Stimulated activated CD4-positive, alpha-beta T cell treated with anti-CD3 and anti-CD28 coated beads, Interleukin-4, amount 100 ng/mL, for 4 hours (primary cell): ENCODE measurements at places on chromosomes 2 and 18.

- DNase-seq = no peak
These were observed 58.8 kb downstream of the BAZ2B start for GRCh38 chr2:159557437-159558034.

GRCh38 chr2:137467246-137467862 is 496.9 kb upstream of the HNMT start:
- no peak for DNase-seq

DNA sequence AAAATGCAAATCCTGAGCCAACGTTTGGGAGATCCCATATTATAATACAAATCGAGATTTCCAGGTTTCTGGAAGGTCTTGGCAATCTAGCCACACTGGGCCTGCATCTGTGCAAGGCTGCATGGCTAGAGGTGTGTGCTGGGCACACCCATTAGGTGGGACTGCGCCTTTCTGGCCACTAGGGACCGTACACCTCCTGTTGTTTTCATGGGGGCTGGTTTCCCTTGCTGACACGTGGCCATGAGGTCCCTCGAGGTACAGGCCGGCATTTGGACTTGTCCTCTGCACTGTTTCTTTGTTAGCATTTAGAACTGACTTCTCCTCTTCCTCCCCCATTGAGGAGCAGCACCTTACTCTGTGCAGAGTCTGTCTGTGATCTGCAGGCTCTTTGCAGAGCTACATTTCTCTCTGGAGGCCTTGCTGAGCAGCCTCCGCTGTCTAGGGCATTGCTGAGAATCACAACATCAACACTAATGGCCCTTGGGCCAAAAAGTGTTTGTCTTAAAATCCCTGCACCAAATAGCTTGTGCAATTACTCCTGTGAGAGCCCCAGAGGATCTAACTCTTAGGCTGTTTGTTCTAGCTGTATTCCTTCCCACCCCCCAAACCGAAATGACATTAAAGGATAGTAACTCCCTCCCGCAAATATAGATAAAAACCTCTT is 131.2 kb downstream of the NEDD4L start:
- DNase-seq = no peak

GRCh38 chr2:45617496-45617895 is 6.4 kb upstream of the SRBD1 start:
- DNase-seq = no peak

DNA sequence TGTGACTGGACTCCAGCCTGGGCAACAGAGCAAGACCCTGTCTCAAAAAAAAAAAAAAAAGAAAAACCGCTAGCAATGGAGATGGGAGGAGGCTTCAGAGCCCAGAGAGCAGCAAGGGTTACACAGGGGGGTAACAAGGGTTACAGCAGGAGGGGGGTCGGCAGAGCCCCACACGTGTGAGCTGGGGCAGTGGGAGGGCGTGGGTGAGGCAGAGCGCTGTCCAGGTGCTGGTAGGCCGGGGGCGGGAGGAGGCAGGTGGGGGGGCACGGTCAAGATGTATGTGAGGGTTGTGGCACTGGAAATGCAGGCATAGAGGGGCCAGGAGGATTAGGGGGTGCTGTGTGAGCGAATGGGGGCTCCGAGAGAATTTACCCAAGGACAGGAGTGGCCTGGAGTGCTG is 3.4 kb downstream of the MZT2B start:
- DNase-seq = no peak

- DNase-seq = no peak
These were observed 8.6 kb downstream of the RUFY4 start for GRCh38 chr2:218077464-218078216.

DNA sequence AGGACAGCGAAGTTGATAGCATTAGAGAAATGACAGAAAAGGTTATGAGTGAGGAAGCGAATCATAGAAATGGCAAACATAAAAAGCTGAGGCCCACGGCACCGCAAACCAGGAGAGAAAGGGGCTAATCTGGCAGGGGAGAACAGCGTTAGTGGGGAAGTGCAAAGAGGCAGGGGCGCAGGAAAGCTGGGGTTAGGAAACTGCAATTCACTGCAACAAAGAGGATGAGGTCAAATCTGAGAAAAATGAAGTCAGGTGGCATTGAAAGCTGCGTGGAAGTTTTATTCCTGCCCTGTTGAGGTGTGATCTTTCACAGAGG is 653 bp upstream of the ABI2 start:
- DNase-seq = no peak

DNA sequence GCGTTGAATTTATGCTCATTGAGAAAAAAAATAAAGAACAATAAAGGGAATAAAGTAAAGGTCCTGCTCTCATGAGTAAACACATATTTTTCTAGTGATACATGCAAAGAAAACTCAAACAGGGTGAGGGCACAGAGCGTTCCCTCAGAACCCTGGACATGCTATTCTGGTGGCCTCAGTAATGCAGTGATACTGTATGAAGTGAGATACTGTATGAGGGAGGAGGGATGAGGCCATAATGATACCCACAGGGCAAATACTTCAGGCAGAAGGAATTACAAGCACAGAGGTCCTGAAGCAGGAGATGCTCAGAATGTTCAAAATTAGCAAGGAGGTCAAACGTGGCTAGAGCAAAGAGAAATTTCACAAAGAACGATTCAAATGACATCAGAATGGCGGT is 28.4 kb upstream of the RNU4ATAC start:
- no peak for DNase-seq

- peak; percentile 61 for DNase-seq
These were observed 219.4 kb downstream of the LDLRAD4 start for GRCh38 chr18:13437796-13438506.

GRCh38 chr2:1613078-1613445 is 131.3 kb downstream of the PXDN start:
- no peak for DNase-seq

- no peak for DNase-seq
These were observed 860.6 kb upstream of the ZEB2 start for GRCh38 chr2:145380436-145381017.

DNA sequence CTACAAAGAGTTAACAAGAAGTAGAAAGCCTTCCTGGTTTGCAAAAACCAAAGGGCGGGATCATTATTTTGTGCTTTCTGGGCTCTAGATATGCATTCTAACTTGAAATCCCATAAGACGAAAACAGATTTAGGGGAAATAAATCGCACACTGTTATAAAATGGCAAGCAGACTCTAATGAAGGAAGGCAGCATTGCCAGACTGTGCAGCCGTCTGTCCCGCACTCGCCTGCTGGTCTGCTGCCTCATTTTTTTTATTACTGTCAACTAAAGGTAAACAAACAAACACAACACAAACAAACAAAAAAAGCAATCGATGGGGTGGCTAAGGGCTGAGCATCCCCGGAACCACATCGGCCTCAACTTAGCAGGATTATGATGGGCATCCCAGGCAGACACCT is 24.4 kb downstream of the ZNF521 start:
- DNase-seq = no peak

GRCh38 chr2:142724186-142724585 is 153.3 kb upstream of the KYNU start:
- DNase-seq = no peak

DNA sequence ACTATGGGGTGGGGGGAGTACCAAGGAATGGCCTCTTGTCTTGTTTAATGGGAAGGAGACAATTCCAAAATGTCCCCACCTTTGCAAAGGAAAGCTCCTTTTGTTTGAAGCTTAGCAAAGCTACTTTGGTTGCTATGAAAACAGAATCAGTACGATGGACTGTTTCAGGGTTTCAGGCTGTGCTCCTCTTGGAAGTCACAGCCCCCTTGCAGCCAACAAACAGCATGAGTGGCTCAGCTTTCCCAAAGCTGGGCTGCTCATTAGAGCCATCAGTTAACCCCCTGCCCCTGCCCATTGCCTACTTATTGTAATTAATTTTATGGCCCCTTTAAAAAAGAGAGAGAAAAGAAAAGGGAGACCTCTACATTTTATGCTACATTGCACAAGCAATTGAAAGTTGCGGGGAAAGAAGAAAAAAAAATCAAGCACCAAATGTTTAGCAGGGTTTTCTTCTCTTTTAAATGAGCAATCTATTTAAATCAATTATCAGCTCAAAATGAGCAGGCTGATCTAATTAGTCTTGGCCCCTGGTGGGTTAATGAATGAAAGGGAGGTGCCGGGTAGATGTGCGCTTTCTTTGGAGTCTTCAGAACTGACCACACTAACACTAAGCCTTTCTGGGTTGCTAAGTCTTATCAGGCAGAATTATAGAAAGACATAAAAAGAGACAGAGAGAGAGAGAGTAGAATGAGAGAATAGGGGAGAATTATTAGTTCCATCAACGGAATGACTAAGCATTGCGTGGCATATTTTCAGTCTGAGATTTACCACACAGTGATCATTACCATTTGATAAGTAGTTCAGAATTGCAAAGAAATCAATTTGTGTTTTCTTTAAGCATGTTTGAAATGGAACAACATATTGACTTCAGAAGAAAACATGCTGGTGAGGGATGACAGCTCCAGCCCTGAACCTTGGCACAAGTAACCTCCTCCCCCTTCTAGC is 284.9 kb downstream of the INSIG2 start:
- no peak for DNase-seq

- no peak for DNase-seq
These were observed 120.0 kb upstream of the THSD7B start for GRCh38 chr2:136645236-136645828.

- no peak for DNase-seq
These were observed 200.1 kb downstream of the MGAT5 start for GRCh38 chr2:134453973-134454372.

DNA sequence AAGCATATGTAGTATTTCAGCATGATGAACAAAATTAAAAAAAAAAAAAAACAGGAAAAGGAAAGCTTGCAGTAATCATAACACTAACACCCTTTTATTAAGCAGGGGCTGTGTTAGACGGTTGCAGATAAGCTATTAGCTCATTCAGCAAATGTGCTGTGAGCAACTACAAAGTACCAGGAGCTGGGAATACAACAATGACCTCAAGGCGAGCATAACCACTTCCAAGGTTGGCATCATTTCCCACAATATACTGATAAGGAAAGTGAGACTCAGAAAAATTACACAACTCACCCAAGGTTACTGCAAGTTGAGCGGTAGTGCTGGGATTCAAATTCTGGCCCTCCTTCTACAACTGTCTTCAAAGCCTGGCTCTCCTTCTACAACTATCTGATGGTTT is 38.2 kb upstream of the ACTR3 start:
- DNase-seq = no peak

DNA sequence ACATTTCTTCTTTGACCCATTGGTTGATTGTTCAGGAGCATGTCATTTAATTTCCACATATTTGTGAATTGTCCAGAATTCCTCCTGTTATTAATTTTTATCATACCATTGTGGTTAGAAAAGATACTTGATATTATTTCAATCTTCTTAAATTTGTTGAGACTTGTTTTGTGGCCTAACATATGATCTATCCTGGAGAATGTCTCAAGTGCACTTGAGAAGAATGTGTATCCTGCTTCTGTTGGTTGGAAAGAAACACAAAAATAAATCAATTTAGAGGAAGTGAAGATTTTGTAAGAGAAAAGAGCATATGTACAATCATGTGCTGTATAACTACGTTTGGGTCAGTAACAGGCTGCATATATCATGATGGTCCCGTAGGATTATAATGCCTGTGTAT is 118.6 kb upstream of the CDC42EP3 start:
- DNase-seq = no peak

- DNase-seq = no peak
These were observed 330.7 kb downstream of the NR4A2 start for GRCh38 chr2:156001851-156002250.

DNA sequence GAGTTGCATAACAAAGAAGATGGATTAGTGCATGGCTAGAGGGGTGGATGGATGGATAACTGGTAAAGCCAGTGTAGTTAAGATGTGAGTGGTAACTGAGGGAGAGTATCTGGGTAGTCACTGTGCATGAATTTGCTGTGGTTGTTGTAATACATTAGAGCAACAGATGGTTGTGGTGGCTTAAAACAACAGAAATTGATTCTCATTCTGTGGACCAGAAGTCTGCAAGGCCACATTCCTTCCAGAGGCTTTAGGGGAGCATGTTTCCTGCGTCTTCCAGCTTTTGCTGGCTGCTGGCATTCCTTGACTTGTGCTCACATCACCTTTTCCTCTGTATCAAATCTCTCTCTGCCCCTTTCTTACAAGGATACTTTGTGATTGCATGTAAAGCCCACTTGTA is 155.4 kb downstream of the ASB1 start:
- DNase-seq = no peak

GRCh38 chr2:50707196-50707595 is 324.7 kb downstream of the NRXN1 start:
- no peak for DNase-seq

- no peak for DNase-seq
These were observed 479.1 kb downstream of the SOX11 start for GRCh38 chr2:6171294-6171693.

GRCh38 chr18:12336171-12336613 is 28.2 kb downstream of the TUBB6 start:
- DNase-seq = no peak

GRCh38 chr18:79681484-79682387 is 2.1 kb downstream of the CTDP1 start:
- DNase-seq = peak; percentile 62

- DNase-seq = no peak
These were observed 549.2 kb downstream of the CCDC85A start for GRCh38 chr2:56732946-56733345.

DNA sequence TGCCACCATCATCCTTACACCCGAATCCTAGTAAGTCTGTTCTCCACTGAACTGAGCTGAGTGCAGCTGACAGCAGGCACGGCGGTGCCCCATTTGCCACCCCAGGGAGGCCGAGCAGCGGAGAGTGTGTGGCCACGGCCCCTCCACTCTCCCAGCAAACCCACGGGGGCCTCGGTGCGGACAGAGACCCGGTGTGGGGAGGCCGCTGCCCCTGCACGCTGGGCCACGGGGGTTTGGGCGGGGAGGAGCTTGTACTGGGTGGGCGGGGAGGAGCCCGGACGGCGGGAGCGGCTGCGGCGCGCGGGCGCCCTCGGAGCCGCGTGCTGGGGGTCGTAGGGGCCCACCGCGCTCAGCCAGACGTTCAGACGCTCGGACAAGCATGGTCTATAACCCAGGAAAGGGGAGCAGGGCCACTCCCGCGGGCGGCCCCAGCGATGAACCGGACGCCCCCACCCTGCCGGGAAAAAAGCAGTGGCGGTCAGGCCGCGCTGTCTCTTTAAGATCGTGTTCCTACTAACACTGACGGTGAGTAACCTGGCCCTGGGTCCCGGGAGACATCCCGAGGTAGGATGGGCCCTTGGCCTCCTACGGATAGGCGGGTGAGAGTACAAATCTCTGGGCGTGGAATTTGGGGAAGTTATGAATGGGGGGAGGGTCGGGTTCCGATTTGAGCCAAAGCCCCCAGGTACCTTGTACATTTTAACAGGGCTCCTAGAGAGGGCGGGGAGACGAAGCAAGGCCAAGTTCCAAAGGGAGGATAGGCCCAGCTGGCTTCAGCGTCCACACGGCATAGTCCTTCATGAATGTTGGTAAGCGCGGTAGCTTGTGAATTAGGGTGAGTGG is at the start of gene ITPRIPL1:
ITPRIPL1 (plus strand) TSS at position 277 of the 843 bp plus-strand sequence; CDS start at position 800, 523 bp downstream.
- peak; percentile 12 for DNase-seq

- no peak for DNase-seq
These were observed 226.5 kb upstream of the RBMS1 start for GRCh38 chr2:160720098-160720497.

DNA sequence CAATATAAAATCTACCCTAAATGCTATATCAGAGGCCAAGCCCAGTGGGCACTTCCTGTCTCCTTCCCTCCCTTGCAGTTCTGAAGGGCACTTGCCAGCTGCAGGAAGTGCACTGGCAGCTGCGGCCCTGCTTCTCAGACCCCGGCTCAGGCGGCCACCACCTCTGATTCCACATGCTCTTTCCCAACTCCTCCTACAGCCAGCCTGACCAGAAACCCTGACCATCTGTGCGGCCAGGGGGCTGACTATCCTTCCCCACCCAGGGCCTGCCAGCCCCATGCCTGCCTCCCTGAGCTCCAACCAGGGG is 88.6 kb downstream of the ZBTB7C start:
- DNase-seq = no peak
